Stimulated activated CD4-positive, alpha-beta T cell treated with anti-CD3 and anti-CD28 coated beads, Interleukin-1b, Interleukin-23, amount 100 ng/mL, for 1 hour (primary cell): ENCODE measurements at places on chromosomes 4 and X.

- no peak for DNase-seq
These were observed 16.2 kb upstream of the ZFX start for GRCh38 chrX:24133312-24133711.

- DNase-seq = no peak
These were observed 118.9 kb downstream of the ARSF start for GRCh38 chrX:3159995-3160720.

- no peak for DNase-seq
These were observed 60.0 kb downstream of the AMMECR1 start for GRCh38 chrX:110257889-110258288.

DNA sequence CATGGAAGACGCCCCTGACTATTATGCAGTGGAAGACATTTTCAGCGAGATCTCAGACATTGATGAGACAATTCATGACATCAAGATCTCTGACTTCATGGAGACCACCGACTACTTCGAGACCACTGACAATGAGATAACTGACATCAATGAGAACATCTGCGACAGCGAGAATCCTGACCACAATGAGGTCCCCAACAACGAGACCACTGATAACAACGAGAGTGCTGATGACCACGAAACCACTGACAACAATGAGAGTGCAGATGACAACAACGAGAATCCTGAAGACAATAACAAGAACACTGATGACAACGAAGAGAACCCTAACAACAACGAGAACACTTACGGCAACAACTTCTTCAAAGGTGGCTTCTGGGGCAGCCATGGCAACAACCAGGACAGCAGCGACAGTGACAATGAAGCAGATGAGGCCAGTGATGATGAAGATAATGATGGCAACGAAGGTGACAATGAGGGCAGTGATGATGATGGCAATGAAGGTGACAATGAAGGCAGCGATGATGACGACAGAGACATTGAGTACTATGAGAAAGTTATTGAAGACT, 3.6 kb downstream of the TSPYL2 start:
- no peak for DNase-seq

GRCh38 chrX:87687703-87688102, 170.1 kb downstream of the KLHL4 start:
- DNase-seq = no peak

GRCh38 chr4:183144787-183145186, 45.7 kb downstream of the WWC2 start:
- no peak for DNase-seq

- DNase-seq = no peak
These were observed 222.2 kb downstream of the KCNIP4 start for GRCh38 chr4:21726255-21726815.

DNA sequence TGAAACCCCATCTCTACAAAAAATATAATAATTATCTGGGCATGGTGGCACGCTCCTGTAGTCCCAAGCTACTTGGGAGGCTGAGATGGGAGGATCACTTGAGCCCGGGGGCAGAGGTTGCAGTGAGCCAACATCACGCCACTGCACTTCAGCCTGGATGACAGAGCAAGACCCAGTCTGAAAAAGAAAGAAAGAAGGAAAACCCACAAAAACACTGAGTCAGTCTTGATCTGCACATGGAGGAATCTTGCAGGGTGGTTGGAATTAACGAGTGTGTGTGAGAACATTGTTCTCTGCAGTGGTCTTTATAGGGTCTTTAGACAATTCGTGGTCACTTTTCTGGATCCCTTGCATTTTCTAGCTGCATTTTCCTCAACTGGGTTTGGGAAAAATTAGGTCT, 23.2 kb downstream of the ADD1 start:
- DNase-seq = no peak

- DNase-seq = no peak
These were observed 7.5 kb downstream of the SEPTIN6 start for GRCh38 chrX:119685225-119686066.

- no peak for DNase-seq
These were observed 9.7 kb upstream of the COMMD8 start for GRCh38 chr4:47473141-47473750.

GRCh38 chr4:189365451-189365850, 575.2 kb upstream of the FRG1 start:
- DNase-seq = no peak

DNA sequence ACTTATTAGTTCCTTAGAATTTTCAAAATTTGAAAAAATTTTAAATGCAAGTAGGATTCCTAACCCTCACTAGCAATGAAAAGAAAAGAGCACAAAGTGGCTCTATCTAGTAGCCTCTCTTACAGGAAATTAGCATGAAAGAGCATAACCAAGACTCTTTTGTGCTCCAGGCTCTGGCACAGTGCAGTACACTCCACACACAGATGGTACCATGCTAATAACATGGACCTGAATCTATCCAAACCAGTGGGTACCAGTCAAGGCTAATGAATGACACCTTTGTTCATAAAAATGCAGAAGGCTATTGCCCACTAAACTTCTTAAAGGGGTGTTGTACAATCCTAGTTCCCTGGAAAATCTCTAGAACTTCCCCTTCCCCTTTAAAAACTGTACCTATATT, 119.0 kb downstream of the MANBA start:
- DNase-seq = no peak

DNA sequence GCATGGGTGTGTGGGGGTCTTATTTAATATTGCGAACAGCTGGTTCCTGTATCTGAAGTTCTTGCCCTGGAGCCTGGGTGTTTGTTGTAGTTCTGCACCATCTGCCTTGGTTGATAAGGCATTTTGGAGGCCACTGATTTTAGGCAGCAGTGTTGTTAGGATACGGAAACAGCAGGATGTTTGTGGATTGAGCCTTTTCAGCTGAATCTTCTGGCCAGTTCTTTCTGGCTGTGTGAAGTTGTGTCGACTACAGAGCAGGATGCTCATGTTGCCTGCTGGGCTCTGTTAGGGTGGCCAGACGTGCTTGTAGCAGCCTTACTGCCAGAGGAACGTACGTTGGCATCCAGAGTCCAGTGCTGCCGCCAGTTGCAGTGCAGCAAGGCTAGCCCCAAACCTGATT, 134.2 kb downstream of the PTTG2 start:
- DNase-seq = no peak

- DNase-seq = no peak
These were observed 208.3 kb upstream of the LEF1 start for GRCh38 chr4:108377021-108377420.

- DNase-seq = no peak
These were observed 136.4 kb downstream of the ADGRL3 start for GRCh38 chr4:61336488-61336887.

GRCh38 chr4:147368948-147369347, 111.9 kb upstream of the EDNRA start:
- no peak for DNase-seq

DNA sequence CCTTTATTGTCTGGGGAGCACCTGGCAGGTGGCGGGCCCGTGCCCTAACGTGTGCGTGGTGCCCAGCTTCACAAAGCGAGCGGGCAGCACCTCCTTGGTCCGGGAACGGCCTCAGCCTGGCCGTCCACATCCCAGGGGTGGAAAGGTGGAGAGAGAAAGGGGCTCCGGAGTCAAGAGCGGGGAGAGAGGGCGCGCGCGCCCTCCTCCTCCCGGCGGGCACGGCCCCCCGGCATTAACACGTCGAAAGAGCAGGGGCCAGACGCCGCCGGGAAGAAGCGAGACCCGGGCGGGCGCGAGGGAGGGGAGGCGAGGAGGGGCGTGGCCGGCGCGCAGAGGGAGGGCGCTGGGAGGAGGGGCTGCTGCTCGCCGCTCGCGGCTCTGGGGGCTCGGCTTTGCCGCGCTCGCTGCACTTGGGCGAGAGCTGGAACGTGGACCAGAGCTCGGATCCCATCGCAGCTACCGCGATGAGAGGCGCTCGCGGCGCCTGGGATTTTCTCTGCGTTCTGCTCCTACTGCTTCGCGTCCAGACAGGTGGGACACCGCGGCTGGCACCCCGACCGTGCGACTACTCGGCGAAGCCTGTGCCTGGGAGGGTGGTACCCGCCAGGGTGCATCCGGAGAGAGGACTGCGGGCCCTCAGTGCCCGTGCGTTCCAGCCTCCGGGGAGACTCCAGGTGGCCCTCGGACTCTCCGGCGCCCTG, at the start of gene KIT:
TSS of gene KIT (plus strand) at position 407 of the 701 bp plus-strand sequence. CDS start at position 465, 58 bp downstream.
- DNase-seq = no peak

DNA sequence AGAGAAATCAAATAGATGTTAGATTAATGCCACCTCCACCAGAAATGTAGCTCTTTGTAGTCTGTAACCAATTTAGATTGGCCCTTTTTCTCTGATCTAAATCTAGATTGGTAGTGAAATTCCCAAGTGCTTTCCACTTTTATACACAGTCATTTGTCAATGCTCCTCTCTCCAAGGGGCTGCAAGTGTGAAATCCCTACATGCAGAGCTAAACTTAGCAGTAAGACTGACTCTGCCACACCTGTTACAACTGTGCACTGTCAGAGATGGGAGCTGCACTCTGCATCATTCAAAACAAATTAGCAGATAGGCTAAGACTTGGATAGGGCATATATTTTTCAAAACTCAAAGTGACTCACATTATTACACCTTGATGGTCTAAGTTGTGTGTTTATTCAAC, 9.1 kb downstream of the SERTM2 start:
- DNase-seq = no peak

DNA sequence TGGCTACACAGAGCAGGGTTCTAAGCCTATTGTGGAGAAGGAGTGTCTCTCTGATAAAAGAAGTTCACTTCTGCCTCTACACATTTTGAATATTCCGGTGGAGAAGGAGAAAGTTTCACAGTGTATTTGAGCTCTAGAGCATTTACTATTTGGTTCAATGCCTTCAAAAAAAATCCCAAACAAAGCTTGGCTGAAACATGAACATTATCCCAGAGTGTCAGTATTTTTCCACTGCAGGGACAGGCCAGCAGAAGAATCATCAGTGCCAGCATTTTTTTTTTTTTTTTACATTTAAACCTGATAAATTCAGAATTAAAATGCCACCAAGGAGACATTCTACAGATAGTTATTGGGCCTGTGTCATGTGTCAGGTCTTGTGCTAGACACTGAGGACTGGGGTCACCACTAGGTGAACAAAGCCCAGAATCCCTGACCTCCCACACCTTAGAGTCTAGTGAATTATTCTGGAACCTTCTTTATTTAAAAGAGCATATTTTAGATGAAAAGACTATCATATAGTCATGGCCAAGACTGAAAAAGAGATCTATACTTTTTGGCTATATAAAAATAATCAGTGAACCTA, 48.0 kb upstream of the NAP1L5 start:
- DNase-seq = no peak

DNA sequence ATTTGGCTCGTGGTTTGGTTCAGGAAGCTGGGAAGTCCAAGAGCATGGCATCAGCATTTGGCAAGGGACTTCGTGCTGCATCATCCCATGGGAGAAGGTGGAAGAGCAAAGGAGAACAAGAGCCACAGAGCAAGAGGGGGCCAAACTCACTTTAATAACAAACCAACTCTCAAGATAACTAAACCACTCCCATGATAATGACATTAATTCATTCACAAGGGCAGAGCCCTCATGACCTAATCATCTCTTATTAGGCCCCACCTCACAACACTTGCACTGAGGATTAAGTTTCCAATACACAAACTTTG, 113.4 kb upstream of the ATXN3L start:
- DNase-seq = no peak

DNA sequence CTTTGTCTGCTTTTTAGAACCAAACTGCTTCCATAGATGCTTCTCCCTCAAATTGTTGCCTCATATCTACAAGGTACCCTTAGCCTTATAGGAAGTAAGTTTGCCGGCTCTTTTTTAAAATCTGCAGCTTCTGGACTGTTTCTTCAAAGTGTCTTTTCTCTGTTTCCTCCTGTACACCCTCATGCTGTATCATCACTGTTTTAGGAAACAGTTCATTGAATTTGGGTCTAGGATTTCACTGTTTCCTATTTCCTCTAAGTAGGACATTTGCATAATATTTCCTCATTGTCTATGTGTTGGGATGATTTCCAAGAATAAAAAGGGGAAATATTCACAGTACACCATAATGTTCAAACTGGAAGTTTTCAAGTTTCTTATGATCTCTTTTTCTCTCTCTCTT, 43.0 kb downstream of the BANK1 start:
- no peak for DNase-seq

DNA sequence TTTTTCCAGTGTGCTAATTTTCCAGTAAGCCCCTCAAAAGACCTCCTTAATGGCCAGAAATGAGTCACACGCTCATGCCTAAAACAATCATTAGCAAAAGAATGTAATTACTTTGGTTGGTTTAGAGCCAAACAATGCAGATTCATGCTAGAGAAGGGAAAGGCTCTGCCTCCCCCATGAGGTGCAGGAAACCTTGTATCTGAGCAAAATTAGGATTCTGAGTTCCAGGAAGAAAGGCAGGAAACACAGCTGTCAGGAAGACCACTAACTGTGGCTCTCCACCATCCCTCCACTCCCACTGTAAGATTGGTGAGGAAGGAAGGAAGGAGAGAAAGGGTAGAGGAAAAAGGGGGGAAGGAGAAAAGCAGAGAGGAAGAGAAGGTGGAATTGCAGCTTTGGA, 104.9 kb upstream of the DHX15 start:
- no peak for DNase-seq

- no peak for DNase-seq
These were observed 144.3 kb downstream of the CHIC2 start for GRCh38 chr4:53920116-53920515.

DNA sequence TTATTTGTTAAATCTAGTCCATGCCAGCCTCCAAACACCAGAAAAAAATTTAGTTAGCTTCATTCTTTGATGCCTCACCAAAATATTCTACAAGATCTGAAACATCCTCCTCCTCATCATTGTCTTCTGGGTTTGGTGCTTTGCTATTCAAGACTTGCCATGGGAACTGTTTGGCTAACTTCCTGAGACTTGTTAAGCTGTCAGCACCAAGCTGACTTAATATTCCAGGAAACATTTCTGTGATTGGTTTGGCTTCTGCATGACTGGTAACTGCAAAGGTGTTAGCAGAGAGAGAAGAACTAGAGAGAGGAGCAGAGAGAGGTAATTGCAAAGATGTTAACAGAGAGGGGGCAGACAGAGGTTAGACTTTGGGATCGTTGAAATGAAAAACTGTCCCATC, 101.3 kb downstream of the PALLD start:
- no peak for DNase-seq

DNA sequence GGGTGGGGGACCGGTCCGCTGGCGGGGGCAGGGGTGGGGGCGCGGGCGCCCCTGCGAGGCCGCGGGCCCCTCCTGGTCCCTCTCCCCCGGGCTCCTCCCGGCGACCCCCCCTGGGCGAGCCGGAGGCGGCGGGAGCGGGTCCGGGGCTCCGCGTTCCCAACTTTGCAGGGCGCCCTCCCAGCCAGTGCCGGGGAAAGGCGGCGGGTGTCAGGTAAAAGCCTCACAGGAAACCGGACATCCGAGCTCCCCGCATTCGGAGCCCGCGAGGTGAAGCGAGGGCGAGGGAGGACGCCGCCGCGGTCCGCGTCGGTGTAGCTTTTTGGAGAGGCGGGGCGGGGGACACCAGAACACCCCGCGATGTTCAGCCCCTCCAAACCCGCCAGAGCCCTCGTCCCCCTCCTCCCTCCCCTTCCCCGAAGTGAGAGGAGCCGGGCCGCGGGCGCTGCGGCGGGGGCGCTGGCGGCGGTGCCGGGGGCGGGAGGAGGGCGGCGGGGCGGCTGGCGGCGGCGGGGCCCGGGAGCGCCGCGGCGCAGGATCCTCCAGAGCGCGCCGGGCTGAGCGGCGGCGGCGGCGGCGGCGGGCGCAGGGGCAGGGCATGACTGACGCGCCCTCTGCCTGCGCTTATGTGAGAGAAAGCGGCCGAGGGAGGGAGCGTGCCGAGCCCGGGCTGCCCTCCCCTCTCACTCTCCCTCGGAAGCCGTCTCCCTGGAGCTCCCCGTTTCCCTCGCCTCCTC, at the start of gene VEGFC:
TSS of gene VEGFC (minus strand) at position 597 of the 734 bp plus-strand sequence. CDS start 611 bp downstream, outside the sequence.
- DNase-seq = no peak

GRCh38 chr4:90798948-90799347, 671.8 kb downstream of the CCSER1 start:
- DNase-seq = no peak
